ENCODE measurements at places on chromosomes 2 and 18.

- DNase-seq, result no peak
These were observed 284.0 kb upstream of the HS6ST1 start for GRCh38 chr2:128602699-128603101.

DNA sequence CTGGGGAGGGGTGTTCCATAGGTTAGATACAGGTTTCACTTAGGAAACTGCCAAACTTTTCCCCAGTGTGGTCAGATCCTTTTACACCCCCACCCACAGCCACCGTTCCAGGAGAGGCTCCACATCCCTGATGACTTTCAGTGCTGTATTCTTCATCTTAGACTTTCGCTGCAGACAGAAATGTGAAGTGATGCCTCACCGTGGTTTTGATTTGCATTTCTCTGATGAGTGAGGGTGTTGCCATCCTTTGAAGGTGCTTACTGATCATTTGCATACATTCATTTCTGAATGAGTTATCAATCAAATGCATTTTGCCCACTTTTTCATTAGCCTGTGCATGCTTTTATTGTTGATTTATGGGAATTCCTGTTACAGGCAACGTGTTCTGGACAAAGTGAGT lies 14.9 kb downstream of the COPS9 start:
- DNase-seq, result no peak

GRCh38 chr2:30705711-30706533 lies 101.3 kb downstream of the CAPN13 start:
- no peak for DNase-seq

DNA sequence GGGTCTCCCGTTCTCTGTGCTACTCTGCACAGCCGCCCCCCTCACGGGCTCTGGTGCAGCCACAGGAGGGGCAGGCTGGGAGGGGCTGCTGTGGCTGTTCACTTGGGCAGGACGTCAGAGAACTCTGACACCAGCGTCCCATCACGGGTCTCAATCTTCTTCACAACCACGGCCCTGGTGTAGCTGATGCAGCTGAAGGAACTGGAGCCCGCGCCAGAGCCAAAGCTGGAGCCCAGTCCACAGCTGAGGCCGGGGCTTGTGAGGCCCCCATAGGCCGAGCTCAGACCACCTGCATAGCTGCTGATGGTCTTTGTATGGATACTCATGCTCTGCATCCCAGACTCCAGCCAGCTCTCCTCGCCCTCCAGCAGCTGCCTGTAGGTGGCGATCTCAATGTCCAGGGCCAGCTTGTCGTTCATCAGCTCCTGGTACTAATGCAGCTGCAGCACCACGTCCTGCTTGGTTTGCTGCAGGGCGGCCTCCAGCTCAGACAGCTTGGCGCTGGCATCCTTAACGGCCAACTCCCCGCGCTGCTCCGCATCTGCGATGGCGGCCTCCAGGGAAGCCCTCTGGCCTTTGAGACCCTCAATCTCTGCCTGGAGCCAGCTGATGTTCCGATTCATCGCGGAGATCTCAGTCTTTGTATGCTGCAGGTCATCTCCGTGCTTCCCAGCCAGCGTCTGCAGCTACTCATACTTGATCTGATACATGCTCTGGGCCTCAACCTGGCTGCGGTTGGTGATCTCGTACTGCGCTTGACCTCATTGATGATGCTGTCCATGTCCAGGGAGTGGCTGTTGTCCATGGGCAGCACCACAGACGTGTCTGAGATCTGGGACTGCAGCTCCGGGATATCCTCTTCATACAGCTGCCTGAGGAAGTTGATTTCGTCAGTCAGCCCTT lies 7.4 kb upstream of the DUSP19 start:
- no peak for DNase-seq

GRCh38 chr2:227884511-227884947 lies 13.1 kb downstream of the DAW1 start:
- DNase-seq, result peak; percentile 62

- DNase-seq, result peak; percentile 7
These were observed 182.7 kb upstream of the GLI2 start for GRCh38 chr2:120552800-120553481.

Data from stimulated activated CD4-positive, alpha-beta T cell treated with anti-CD3 and anti-CD28 coated beads, Interleukin-12 subunit alpha, Interleukin-12 subunit beta, amount 100 ng/mL, for 48 hours (primary cell).